Motor neuron (in vitro differentiated cells): ENCODE measurements at places on chromosomes 3 and 15. TPM values are rescaled to one million over a fixed set of nuclear protein-coding genes. Genes with fewer than 3 reads are reported as not detected.

GRCh38 chr3:66603151-66603611 is 102.4 kb upstream of the LRIG1 start:
- no peak for ATAC-seq

GRCh38 chr15:45429941-45430792 is 51.8 kb upstream of the GATM start:
- peak; percentile 36 for ATAC-seq

DNA sequence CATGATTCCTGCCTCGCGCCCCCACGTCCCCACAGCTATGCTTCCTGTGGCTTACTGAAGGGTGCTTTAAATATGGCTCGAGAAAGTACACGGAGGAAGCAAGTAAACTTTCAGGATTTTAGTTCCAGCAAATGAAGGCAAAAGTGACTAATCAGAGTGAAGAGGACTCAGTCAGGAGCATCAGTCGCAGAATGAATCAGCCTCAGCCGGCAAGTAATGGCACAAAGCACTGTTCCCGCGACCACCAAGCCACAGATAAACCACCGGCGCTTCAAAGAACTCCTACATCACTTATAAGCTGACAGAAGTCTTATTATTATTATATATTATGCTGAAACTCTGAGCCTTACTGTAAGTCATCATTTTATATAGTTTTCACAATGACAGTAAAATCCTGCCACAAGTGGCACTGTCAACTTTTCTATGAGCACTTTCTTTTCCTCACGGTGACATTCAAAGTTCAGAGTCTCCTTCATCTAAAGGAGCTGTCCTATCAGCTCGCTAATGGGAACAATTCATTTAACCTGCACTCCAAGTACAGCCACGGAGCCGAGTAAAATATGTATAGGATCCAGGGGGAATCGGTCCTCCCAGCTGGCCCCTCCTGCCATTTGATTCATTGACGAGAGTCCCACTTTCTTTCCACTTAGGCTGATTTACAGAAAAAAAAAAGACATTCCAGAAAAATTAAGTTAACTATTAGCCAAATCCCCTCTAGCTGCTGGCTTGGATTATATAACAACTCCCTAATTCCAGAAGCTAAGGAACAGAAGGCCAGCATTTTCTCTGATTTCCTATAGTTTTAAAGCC is 217.0 kb upstream of the ICE2 start:
- no peak for ATAC-seq

GRCh38 chr3:173096140-173096539 is 44.9 kb downstream of the SPATA16 start:
- no peak for ATAC-seq

DNA sequence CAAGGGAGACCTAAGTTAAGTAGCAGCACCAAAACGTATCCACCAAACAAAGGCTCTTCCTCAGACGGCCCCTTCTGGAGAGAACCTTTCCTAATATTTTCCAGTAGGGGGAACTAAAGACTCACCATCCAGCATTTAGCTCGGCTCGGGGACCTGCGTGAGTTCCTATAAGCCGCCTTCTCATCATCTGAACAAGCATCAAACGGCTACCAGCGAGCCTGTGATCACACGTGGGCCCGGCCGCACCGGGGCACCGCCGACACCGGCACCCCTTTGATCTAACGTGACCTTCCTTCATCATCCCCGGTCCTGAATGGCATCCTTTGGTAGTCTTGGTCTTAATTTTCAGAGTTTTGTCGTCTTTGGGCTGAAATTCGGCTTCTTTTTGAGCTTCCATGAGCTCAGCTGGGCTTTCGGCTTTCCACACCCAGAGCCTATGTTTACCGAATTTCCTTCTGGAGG is 1.4 kb upstream of the ROBO2 start:
- peak; percentile 61 for ATAC-seq

DNA sequence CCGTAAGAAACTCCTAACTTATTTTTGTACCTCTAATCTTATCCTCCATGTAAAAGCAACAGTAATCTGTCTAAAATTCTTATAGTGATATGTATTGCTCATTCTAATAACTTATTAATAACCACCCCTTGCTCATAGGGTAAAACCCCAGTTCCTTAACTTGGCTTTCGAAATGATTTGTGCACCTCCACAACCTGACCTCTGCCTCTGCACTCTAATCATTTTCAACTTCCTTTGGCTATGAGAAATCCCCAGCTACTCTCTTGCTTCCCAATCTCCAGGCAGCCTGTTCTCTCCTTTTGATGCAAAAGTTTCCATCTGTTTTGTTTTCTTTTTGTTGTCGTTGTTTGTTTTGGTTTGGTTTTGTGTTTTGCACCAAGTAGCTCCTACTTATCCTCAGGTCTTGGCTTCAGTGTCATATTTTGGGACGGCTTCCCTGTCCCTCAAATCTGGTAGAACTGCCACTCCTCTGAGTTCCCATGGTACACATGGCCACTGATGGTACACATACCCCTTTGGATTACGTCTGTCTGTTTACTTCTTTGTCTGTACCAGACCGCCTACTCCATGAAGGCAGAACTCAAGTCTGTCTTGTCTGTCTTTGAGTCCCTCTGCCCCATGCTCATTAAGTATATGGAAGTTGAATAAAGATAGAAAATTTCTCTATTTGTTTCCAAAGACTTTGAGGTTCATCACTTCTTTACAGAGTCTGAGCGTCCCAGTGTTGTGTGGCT is 105.6 kb upstream of the TGFBR2 start:
- ATAC-seq, result no peak

DNA sequence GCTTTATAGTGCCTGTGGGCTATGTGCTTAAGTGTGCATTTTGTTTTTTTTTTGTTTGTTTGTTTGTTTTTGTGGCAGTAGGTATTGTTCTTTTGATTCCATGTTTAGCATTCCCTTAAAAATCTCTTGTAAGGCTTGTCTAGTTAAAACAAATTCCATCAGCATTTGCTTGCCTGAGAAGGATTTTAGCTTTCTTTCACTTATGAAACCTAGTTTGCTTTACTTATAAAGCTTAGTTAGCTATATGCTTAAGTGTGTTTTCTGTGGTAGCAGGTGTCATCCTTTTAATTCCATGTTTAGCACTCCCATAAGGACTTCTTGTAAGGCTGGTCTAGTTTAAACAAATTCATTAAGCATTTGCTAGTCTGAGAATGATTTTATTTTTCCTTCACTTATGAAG is 17.3 kb downstream of the IL16 start:
- no peak for ATAC-seq

- no peak for ATAC-seq
These were observed 202.2 kb downstream of the TIGIT start for GRCh38 chr3:114496021-114496434.

GRCh38 chr15:72961346-72961745 is 90.9 kb upstream of the NEO1 start:
- no peak for ATAC-seq

ZNF774 gene
- total RNA-seq, result 3.3 and 3.9 TPM in 2 replicates

PRSS50 gene
- total RNA-seq, result 0.46 TPM in 1 of 2 replicates, not detected in the other

ZDHHC3 gene
- 32.9 and 34.6 TPM in 2 replicates for total RNA-seq
